ENCODE measurements at places on chromosomes 13 and 19. TPM values are rescaled to one million over a fixed set of nuclear protein-coding genes. Genes with fewer than 3 reads are reported as not detected.

Gene PLK5
- total RNA-seq = not detected

Gene GSX1
- total RNA-seq = not detected

Gene PGLYRP2
- total RNA-seq = not detected

Gene NKPD1
- total RNA-seq = 0.56 TPM

Gene KLK12
- not detected for total RNA-seq

Gene TBXA2R
- total RNA-seq = 2.1 TPM

Gene DNAAF3
- total RNA-seq = 0.77 TPM

Gene NLRP11
- under 0.01 TPM for total RNA-seq

Gene HRC
- total RNA-seq = under 0.01 TPM

Gene SYNE4
- total RNA-seq = 0.28 TPM

Gene HNRNPUL1
- total RNA-seq = 84.2 TPM

Gene MAST1
- total RNA-seq = 3.4 TPM

Gene GPR4
- 0.28 TPM for total RNA-seq

Gene FXYD7
- total RNA-seq = not detected

Gene TINCR
- 0.28 TPM for total RNA-seq

Gene ZNF30
- 3.1 TPM for total RNA-seq

All from regular cardiac myocyte (primary cell).